DMS 273 treated with DMSO at 0.1 percent for 48 hours (cell line): ENCODE measurements at places on chromosomes 13 and 19.

- DNase-seq, result no peak
Observed at GRCh38 chr19:40380199-40381037, 9.6 kb downstream of the HIPK4 start.

DNA sequence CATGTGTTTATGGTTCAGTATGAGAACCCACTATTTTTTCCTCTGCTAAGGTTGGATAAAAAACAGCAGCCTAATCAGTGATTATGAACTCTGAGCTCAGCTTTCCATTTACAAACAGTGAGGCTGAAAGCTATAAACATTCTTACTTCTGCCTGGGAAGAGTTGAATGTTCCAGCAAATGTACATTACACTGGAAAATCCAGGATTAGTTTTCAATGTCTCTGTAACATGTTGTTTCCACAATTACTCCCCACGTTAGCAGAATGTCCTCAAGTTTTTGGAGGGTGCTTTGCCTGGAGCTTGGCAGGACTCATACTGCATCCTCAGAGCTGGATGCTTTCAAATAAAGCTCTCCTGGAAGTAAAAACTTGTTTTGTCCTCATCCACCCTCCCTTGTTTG lies 150.4 kb downstream of the POSTN start:
- DNase-seq, result no peak

GRCh38 chr13:84784443-84785153 lies 902.3 kb upstream of the SLITRK1 start:
- DNase-seq, result no peak

GRCh38 chr19:36120092-36120983 lies 5.1 kb downstream of the TBCB start:
- no peak for DNase-seq

DNA sequence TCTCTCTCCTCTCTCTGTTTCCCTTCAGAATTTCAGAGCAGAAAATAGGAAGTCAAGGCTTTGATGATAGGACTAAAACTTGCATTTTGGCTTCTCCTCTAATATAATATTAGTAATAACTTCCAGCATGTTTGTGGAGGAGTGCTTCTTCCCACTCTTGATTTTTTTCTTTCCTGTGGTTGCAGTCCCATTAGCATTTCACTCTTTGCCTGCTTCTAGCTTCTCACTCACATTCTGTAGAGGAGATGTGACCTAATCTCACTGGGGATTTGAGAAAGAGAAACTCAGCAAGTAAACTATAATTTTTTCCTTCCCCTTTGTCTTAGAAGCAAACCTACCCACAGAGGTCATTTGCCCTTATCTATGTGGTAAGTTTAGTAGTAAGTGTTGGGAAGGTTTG lies 169.4 kb upstream of the HTR2A start:
- no peak for DNase-seq

- no peak for DNase-seq
Observed at GRCh38 chr13:40158218-40158617, 502.8 kb downstream of the COG6 start.

DNA sequence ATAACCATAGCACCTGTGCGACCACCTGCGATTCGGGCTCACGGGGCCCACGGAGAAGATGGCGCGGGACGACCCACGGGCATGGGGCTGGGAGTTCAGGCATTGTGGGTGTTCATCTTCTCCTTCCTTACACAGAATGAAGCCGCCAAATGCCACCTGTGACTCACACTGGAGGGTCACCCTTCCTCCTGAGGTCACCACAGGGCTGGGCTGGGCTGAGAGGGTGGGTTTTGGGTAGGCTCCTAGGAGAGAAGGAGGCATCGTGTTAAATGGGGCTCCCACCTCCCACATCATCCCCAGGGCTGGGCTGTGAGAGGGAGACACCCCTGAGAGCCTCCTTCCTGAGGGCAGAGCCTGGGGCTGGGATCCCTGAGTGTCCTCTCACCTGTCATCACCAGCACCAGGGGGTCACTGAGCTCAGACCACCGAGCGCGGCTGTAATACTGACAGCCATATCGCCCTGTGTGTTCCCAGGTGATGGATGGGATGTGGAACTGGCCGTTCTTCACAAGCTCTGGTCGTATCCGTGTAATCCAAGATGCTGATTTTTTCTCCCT lies 1.4 kb downstream of the LILRB2 start:
- no peak for DNase-seq

- DNase-seq, result no peak
Observed at GRCh38 chr19:5434970-5435641, 20.1 kb upstream of the ZNRF4 start.

DNA sequence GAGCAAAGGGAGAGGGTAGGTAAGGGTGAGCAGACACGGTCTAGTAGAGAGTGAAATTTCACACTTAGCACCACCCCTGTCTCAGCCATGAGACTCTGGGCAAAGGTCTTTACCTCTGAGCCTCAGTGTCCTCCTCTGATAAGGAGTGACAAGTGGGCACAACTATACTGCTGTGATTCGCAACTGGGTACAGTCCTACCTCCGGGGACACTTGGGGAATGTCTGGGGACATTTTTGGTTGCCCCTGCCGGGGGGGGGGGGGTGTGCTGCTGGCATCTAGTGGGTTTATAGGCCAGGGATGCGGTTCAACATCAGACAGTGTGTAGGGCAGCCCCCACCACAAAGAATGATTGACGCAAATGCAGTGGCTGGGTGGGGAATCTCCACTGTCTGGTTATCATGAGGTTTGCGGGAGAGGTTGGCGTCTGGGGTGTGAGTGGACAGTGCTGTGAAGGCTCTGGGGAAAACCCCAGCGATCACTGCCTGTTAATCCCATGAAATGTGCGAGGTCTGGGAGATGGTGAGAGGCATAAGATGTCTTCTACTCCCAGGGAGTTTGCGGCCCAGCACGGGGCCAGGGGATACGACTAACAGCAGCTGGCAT lies 4.3 kb downstream of the NACC1 start:
- DNase-seq, result no peak

DNA sequence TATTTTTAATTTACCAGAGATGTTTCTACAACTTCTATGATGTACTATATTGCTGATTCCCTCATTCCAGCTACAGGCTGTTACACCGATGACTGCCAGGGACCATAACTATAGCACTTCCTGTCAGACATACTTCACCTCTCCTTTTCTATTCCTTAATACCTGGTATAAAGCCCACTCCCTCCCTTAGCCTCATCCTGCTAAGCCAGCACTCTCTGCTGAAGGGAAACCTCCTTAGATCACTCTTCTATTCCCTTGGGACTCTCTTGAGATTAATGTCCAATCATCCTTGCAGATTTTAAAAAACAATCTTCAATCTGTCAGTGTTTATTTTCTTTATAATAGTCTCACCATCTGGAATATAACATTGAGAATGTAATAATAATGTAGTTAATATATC lies 127.9 kb downstream of the DIAPH3 start:
- DNase-seq, result no peak
